ENCODE measurements at places on chromosomes 12 and 14.
A peak's percentile ranks its signal among the peaks of the same experiment; 100 is the strongest.

DNA sequence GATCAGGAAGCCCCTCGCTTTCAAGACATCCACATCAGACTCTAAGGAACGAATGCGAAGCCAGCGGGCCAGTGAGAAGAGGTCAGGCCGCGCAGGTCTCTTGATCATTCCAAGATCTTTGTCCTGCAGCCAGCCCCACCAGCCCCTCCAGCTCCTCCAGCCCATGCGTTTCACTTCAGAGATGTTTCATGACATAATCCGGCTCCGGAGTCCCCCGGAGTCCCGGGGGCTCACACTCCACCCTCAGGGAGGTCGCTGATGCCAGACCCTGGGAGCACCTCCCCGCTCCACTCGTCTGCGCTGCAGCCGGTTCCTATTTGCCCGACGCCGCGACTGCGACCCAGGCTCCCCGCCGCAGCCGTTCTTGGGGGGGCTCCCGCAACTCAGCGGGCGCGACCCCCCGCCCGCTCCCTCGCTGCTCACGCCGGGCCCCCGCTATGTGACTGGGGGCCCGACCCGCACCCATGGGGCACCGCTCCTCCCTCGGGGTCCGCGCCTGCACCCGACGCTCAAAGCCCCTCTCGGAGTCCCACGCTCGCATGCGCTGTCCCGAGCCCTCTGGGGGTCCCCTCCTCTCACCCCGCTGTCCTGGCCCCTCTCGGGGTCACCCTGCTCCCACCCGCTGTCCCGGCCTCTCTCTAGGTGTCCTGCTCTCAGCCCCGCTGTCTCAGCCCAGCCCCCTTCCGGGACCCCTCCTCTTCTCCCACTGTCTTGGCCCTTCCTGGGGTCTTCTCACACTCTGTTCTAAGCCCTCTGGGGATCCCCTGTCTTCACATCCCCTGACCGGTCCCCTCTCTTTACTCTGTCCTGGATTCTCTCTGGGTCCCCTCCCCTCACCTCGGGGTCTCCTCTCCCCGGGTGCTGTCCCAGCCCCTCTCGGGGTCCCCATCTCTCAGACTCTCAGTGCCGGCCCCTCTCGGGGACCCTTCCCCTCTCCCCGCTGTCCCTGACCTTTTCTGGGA, 1.1 kb downstream of the TAOK3 start:
- no peak for DNase-seq

DNA sequence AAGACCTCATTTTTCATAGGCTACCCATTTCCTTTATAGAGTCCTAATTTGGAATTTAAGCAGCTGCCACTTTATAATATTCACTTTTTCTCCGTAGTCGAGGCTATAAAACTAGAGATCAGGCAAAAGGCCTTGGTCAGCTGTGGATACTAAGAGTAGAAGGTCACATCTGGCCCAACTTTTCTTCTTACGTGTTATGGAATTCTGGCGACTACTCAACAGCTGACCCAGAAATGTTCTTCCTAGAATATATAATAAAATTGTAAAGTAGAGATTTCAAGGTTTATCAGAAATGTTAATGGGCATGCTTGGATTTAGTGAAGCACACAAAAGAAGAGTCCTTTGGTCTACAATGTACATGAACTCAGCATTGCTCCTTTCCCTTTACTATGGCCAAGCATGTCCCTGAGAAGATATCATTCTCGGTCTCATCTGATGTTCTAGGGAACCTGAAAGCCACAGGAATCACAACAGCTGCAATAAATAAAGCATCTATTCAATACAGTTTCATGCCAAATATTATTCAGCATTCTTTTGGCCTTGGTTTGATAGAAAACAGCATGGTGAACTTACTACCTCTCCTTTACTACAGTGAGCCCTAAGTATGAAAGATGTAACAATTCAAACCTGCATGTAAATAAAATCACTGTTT, 261.4 kb upstream of the NPAS3 start:
- no peak for DNase-seq

GRCh38 chr12:58757422-58757821, 162.9 kb downstream of the LRIG3 start:
- DNase-seq: no peak

DNA sequence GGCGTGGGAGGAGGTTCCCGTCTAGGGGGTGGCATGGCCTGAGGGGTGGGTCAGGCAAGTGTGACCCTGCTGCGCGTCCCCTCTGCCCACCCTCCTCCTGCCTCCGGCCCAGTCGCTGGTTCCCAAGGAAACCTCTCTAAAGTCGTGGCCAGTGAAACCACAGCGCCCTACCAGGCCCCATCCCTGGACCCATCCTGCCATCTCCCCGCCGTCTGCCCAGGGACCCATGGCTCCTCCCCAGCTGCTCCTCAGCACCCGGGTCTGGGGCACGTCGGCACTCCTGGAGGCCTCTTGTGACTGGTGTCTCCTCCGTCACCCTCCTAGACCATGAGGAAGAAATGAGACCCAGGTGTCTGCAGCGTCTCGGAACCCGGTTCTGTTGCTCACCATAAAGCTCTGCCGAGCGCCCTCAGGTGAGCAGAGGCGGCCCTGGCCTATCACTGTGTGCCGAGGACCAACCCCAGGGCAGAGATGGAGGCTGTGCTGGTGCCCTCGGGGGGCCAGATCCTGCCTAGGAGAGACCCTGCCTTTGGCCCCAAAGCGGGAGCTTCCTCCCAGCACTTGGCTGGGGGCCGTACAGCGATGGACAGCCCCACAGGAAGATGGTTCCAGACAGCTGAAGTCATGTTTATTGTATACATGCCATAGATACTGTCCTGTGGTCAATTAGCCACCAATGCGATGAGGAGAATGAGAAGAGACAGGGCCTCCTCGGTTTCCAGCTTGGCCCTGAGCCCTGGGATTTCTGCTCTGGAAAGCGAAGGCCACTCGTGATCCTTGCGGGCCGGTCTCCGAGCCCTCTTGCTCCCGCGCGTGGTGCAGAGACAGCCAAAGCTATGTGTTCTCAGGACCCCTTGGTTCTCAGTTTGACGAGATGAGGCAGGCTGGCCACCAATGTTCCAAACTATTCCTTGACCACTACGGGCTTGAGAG, 222.5 kb upstream of the RTL1 start:
- DNase-seq: no peak

GRCh38 chr12:77247542-77247941, 182.2 kb upstream of the E2F7 start:
- DNase-seq: no peak

DNA sequence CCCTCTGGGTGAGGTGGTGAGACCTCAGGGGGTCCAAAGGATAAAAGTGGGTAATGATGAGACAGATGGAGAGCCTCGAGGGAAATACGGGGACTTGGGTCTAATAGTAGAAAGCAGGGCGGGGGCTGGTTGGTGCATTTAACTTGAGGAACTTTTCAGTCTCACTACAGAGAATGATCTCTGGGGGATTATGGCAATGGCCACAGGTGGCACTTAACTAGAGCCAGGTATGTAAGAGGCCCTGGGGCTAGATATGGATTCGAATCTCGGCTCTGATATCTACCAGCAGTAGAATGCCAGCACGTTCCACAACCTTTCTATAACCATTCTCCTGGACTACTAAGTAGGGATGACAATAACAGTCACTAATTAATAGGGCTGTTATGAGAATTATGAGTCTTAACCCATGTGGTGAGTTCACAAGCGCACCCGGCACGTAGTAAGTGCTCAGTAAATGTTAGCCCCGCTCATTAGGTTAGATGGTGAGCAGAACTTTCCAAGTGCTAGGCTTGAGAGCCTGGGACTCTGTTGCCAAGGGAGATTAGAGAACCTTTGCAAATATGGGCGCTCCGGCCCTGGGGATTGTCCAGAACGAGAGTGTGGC, 888 bp upstream of the PLXNC1 start:
- DNase-seq: no peak

DNA sequence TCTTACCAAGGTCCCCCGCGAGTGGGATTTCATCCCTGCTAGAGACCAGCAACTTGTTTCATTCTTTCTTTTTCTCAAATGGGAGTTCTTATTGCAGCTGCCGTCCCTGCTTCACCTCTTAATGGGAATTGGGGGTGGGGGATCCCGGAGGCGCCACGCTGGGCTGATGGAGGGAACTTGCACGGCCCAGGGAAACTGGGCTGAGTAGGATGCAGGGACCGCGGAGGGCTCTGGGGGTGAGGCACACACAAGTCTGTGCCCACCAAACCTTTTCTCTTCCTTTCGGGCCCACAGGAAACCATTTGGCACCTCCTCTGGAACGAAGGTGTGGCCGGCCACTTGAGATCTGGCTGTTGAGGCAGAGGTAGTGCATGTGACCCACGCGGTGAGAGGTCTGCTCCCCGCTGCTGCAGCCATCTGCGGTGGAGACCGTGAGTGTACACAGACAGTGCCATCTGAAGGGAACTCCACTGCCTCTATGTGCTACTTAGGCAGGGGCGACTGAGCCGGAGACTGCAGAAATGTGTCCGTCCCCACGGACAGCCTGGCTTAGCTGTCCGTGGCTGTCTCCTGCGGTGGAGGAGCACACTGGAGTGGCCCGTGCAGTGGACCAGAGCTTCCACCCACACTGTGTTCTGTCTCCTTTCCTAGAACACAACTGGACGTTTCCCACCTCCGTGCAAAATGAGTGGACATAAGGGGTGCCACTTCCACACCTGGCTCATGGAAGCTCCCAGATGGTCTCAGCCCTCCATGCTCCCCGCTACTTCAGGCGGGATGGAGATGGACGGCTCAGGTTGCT, 42.1 kb upstream of the TESC start:
- no peak for DNase-seq

DNA sequence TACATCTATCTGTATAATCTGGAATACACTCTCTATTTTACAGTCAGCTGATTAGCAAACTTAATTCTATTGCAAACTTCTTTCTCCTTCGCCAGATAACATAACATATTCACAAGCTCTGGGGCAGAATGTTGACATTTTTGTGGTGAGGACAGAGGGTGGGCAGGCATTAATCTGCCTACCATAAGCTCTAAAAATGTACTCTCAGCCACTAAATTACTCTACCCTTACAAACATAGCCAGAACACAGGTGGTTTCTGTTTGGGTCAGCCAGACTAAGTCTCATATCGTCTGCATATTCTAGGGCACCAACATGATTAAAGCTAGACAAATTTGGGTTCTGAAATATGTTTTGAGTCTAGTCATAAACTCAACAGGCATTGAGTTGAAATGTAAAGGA, 90.1 kb downstream of the SLC6A15 start:
- no peak for DNase-seq

DNA sequence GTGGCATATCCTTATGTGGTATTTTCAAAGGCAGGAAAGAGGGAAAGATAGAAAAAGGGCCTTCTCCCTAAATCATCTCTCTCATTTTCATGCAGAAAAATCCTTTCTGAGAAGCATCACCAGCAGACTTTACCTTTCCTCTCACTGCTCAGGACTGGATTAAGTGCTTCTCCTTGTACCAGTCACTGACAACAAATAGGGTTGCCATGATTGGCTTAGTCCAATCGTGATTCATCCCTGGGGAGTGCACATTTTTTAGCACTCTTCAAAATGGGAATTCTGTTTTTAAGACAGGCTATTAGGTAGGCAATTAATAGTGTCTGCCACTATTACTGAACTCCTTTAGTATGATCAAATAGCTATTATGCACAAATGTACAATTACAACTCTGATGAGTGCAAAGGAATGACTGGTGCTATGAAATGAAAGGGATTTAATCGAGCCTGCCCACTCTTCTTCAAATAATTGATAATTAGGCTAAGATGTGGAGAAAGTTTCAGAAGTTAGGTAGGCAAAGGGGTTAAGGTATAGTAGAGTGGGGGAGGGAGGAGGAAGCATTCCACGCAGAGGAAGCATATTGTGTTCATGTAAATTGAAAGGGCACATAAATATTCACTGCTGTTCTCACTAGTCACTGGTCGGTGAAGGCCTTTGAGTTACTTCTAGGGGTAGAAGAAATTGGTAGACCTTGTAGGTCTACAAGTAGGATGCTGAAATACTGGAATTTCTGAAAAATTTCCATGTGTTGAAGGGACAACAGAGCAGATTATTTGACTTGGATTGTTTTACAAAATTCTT, 84.0 kb downstream of the MSRB3 start:
- no peak for DNase-seq

DNA sequence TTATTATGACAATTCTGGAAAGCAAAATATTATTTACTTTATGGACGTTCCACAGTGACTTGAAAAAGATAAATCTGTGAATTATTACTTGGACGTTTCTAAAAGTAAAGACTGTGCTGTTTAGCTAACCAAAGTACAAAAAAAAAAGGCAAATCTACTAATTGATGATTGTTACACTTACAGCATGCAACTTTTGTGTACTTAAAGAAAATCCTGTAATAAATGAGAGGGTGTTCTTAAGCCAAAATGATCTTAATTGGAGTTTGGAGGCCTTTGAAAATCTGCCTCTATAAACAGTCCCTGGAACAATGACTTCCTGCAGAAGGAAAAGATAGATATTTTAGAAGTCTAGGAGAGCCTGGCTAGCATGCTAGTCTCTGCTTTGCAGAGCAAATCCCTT, 434.0 kb upstream of the SYT1 start:
- no peak for DNase-seq

DNA sequence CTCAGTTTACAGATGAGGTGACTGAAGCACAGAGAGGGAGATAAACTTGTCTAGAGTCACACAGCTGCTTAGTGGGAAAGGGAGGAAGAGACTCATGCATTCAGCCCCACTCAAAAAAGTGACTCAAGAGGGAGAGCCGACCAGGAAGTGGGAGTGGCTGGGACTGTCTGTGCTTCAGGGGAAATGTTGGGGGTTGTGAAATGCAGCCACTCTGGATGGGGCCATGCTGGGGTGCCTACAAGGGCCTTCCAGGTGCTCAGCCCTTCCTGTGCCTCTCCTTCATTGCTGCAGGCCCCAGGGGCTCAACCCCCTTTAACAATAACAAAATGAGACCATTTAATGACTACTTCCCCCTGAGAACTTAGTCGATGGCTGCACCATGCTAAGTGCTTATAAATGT, 41.8 kb downstream of the CACNA1C start:
- peak; percentile 28 for DNase-seq

GRCh38 chr14:53626761-53627160, 329.9 kb downstream of the BMP4 start:
- no peak for DNase-seq

- no peak for DNase-seq
Measured at GRCh38 chr12:100184549-100185145, 16.0 kb upstream of the ACTR6 start.

DNA sequence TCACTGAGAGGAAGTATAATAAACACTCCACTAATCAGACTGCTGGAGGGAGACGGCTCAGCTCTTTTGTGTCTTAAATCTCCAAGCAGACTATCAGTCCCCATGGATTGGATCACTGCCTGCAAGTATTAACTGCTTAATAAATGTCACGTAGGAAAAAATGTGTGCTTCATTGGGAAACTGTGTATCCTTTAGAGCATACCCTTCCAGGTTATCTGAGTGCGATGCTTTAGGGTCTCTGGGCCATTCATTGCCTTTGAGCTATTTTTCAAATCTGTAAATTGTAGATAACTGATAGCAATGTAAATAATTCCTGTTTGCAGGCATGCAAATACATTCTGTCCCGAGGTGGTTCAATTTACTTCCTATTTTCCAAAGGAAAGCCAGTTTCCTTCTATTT, 45.0 kb upstream of the VASH1 start:
- DNase-seq: no peak

Data from suppressor macrophage treated with lipopolysaccharide for 4 hours (primary cell).